ENCODE measurements at places on chromosomes 7 and 10. TPM values are rescaled to one million over a fixed set of nuclear protein-coding genes. Genes with fewer than 3 reads are reported as not detected.

The NKX1-2 gene
- total RNA-seq = not detected

The CACNB2 gene
- not detected for total RNA-seq

The TAS2R3 gene
- 3.3 TPM for total RNA-seq

The GHRHR gene
- total RNA-seq = not detected

The RALA gene
- total RNA-seq = 28.6 TPM

The NPS gene
- not detected for total RNA-seq

The C10orf67 gene
- total RNA-seq = not detected

The EFCAB10 gene
- not detected for total RNA-seq

The ALOX5 gene
- 7.5 TPM for total RNA-seq

The MKX gene
- not detected for total RNA-seq

The WEE2 gene
- 0.17 TPM for total RNA-seq

The STEAP4 gene
- total RNA-seq = not detected

The TMEM236 gene
- 0.11 TPM for total RNA-seq

The COL13A1 gene
- total RNA-seq = not detected

The WAPL gene
- total RNA-seq = 49.2 TPM

The MSMB gene
- not detected for total RNA-seq

- no peak for DNase-seq
These were observed 56.9 kb upstream of the AOAH start for GRCh38 chr7:36781011-36781738.

DNA sequence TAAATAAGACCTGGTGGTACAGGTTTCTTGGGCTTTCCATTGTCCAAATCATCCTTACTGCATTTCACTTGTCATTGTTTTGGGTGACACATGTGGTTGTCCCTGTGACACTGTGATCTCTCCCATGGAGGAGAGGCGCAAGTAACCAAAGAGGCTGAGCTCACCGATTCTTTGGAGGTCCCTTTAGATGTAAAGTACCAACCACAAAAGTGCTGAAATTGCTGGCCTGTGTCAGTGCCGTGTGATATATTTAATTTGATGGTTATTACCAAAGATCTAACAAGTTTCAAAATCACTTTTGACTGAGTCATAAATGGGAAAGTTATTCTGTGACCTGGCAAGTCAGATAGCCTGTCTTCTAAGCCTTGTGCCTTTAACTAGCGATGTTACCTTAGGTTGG lies 19.4 kb downstream of the MCM10 start:
- no peak for DNase-seq

DNA sequence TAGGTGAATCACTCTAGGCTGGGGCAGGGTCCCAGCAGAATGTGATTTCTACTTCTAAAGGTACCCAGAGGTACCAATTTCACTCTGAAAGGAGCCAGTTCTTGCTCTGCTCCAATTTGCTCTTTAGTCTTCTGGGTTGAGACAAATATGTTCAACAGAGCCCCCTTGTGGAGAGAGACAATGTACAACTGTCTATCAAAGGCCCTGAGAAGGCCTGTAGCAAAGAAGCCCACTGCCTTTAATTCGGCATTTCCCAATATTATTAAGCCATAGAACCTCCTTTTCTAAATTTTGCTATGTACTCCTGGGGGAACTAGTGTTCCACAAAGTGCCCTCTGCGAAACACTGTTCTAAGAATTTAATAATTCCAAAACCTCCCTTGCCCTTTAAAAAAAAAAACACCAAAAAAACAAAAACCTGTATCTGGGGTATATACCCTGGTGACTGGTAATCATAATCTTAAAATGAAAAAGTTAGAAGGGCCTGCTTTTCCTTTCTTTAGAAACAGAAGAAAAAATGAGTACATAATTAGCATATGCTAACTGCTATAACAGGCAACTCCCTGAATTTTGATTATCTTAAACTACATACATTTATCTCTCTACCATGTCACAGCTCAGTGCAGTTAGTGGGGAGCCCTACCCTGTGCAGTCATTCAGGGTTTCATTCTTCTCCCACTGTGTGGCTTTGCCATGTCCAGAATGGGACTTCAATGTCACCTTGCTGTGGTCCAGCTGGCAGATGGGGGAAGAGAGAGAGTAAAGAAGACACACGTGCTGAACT lies 160.9 kb upstream of the BMPER start:
- DNase-seq = no peak

DNA sequence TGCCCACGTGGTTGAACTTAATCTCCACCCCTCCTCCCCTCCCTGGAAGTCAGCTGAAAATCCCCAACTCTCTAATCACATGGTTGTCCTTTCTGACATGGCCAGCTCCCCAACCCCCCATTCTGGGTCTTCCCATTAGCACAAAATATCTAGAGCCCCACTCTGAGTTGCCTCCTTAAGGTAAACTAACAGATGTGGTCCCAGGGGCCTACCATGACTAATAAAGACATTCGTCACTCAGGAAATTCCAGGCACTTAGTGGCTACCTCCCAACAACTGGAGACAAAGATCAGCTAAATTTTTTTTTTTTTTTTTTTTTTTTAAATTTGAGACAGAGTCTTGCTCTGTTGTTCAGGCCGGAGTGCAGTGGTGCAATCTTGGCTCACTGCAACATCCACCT lies 21.1 kb downstream of the CCDC126 start:
- no peak for DNase-seq

DNA sequence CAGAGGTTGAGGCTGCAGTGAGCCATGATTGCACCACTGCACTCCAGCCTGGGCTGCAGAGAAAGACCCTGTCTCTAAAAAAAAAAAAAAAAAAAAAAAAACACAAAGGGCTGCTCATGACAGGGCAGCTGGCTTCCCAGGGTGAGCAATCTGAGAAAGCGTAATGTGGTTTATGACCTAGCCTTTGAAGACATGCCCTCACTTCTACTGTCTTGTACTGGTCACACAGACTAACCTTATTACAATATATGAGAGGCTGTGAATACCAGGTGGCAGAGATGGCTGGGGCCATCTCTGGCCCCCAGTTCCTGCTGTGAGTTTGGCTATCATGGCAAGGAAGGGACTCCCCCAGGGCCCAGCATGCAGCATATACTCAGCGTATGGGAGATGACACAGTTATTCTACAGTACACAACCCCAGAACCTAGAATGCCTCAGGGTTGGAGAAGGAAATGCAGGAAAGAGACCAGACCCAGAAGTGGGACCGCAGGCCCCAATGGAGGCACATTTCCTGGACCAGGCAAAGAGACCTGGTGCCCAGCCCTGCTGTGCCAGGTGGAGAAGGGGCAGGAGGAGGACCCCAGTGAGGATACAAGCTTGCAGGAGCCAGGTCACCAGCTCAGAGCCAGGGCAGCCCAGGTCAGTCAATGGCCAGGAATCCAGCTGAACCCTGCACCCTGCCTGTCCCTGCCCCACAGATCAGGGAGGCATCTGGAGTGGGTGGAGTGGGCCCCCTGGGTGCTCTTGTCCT lies 26.3 kb downstream of the NPTX2 start:
- DNase-seq = no peak

DNA sequence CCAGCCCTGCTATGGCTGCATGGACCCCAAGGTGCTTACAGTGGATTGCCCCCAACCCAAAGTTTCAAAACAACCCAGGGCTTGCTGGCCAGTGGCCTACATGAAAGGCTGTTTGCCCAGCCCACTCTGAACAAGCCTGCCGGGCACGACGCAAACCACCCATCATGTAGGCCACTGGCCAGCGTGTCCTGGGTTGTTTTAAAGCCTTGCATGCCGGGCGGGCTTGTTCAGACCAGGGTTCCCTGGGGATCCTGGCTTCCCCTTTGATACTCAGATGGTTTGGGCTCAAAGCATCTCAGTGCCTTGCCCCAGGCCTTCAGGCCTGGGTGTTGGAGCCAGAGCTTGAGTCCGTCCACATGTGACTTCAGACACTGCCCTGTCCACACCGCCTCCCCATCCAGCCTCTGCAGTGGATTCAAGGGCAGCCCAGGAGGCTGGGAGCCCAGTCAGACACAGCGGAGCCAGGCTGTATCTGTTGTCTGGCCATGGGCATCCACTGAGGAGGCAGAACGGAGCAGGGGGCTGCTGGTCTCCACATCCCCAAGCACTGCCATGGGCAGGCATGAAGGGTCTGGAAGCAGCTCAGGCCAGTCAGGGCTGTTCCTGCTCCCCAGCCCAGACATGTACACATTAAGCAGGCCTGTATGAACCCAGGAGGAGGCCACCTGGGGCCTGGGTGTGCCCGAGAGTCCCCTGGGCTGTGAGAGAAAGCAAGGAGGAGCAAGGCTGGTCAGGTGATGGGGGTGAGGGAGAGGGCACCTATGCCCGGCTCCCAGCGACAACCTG lies 4.0 kb upstream of the ADIRF start:
- DNase-seq = no peak

GRCh38 chr10:32650246-32650655 lies 204.3 kb downstream of the CCDC7 start:
- no peak for DNase-seq

GRCh38 chr7:23298141-23298881 lies 828 bp upstream of the MALSU1 start:
- DNase-seq = no peak

DNA sequence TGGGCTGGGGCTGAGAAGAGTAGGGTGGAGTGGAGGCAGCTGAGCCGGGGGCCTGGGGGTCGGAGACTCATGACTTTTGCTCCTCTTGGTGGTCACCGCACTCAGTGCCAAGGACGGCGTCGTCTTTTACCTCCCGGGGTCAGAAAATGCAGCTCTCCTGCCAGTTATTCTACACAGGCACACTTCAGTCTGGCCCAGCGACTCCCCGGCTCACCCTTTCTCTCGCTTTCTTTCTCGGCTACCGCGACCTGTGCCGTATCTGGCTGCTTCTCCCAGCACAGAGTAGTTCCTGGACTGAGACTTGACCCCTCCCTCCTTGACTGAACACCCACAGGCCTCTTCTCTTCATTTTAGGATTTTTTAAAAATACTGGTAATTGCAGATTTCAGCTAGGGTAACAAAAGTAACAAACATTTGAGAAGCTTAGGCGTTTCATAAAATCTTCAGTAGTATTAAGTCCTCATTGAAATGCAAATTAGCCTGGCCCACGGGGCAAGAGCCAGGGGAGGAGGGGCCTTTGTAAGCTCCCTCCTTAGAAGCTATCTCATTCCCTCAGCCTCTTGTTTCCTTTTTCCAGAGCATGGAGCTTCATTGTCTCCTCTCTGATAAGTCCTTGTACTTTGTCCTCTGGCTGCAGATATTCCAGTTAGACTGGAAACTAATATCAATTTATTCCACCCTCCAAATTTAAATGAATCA lies 1.1 kb upstream of the PRLHR start:
- no peak for DNase-seq

- DNase-seq = no peak
These were observed 21.5 kb downstream of the GUSB start for GRCh38 chr7:65960351-65961074.

DNA sequence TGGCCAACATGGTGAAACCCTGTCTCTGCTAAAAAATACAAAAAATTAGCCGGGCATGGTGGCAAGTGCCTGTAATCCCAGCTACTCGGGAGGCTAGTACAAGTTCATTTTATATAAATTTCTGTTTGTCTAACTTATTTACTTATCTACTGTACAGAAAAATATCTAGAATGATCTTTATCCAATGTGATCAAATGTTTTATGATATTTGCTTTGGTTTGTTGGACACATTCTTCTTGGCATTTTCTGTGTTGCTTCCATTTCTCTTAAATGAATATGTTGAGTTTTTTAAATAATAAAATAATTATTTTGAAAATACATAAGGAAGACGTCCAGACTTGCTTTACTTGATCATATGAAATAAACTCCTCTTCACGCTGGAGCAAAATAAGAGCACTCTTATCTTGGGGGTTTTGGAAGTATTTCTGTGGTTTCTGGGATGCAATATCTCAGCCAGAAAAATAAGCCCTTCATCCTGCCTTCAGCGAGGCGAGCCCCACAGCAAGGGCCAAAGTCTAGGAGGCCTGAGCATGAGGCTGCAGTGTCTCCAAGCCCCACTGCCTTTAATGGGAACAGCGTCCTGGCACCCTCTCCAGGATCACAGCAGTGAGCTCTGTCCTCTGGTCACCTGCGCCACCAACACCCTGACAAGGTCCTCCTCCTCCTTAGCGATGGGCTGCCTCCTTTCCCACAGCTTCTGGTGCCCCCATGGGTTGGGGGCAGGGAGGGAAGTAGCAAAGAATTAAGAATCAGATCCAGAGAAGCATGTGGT lies 480.2 kb downstream of the KCNMA1 start:
- DNase-seq = no peak

- no peak for DNase-seq
These were observed 445.2 kb downstream of the INHBA start for GRCh38 chr7:41257660-41258059.

DNA sequence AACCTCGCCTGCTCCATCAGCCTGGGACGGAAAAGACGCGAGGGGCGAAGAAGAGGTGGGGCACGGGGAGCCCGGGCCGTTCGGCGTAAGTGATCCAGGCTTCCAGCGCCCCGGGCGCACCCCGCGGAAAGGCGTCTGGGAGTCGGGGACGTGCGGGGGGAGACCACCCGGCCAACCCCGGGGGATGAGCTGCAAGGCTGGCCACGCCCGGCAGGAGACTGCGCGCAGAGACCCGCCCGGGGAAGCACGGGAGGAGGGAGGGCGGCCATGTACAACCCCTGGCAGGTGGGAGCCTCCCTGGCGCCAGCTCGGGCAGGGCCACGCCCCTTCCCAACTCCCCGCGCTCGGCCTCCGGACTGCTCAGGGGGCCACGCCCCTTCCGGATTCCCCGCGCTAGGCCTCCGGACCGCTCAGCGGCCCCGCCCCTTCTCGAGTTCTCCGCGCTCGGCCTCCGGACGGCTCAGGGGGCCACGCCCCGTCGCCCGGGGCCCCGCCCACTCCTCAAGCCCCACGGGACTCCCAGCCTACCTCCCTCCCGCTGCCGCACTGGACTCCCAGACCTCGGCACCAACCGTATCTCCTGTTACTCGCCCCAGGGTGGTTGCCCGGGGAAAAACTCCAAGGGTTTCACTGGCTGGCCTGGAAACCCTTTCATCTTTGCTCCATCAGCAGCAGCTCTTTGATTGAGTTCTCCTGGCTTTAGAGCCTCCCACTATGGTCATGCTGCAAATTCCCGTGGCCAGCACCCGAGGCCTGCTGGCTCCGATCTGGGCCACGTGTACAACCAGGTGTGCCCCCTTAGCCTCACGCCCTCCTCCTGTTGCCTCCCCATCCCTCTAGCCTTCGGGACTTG lies 284.4 kb downstream of the ZEB1 start:
- DNase-seq = peak; percentile 96

GRCh38 chr10:131193923-131194322 lies 117.6 kb downstream of the TCERG1L start:
- no peak for DNase-seq

GRCh38 chr7:117800841-117801240 lies 72.4 kb downstream of the CTTNBP2 start:
- no peak for DNase-seq
